ENCODE measurements at places on chromosomes 4 and X. TPM values are rescaled to one million over a fixed set of nuclear protein-coding genes. Genes with fewer than 3 reads are reported as not detected.

DNA sequence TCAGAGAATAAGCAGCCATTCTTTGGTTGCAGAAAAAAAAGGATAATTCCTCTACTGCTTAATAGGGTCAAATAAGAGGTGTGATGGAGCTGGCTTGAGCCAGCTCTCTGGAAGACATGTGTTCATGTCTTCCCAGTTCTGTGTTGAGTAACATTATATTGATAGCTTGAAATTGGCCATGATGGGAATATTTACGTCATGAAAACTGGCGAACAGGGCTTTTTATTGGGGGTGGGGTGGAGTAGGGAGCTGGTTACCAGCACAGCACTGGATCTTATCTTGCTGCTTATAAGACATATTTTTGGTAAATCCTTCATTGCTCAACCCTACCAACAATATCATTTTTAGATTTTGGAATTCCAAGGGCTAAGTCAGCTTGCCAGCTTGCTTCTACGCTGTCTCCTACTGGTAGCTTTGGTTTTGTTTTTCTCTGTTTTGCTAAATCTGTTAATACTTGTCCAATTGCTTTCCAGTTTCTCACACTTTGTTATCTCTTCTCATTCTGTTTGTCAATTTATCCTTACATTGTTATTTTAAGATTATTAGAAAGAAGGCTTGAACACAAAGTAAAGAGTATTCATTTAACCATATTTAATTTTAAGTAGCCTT is 25.3 kb upstream of the GBA3 start:
- no peak for DNase-seq

DNA sequence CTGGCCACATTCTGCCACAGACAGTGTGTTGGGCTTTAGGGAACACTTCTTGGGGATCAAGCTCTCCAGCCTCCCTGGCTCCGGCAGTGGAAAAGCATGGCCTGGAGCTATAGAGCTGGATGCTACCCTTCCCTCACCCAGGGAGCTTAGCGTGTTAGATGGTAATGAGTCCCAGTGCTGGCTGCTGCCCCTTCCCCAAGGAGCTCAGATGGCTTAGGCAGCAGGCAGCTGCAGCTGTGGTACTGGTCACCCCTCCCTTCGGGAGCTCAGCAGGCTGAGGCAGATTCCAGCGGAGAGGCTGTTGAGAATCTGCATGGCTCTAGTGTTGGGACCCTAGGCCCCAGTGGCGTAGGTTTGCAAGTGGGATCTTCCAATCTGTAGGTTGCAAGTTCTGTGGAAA is 19.5 kb downstream of the TMEM144 start:
- DNase-seq: no peak

GRCh38 chrX:98956014-98956413 is 1454.1 kb downstream of the PCDH19 start:
- no peak for DNase-seq

GRCh38 chr4:175385797-175386196 is 426.3 kb downstream of the GPM6A start:
- no peak for DNase-seq

DNA sequence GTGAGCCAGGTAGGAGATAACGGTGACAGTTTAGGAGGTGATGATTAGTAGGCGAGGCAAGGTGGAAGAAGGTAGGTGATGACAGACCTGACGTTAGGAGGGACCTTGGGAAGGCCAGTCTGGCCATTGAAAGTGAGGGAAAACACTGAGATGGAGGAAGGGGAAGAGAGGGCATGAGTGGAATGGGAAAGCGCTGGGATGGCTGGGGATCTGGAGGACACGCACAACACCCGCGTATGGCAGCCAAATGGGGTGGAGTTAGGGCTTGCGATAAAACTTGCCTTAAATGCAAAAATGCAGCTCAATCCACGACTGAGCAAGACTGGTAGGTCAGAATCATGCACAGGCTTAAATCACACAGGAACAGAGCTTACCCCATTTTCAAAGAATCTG is 605 bp upstream of the CDKL2 start:
- no peak for DNase-seq

DNA sequence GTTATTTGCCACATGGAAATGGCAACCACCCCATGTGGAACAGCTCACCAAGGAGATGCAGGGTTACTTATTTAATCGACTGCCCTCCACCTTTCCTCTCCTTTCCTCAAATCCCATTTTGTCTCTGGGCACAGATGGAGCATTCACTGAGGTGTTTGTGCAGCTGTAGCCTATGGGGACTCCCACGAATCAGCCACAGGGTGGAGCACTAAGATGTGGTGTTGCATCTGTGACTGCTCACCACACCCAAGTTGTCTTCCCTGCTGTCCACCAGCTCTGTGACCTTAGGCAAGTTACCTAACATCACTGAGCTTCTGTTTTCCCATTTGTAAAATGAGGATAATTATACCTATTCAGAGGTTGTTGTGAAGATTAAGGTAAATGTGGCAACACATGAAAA is 252.4 kb upstream of the CPEB2 start:
- no peak for DNase-seq

DNA sequence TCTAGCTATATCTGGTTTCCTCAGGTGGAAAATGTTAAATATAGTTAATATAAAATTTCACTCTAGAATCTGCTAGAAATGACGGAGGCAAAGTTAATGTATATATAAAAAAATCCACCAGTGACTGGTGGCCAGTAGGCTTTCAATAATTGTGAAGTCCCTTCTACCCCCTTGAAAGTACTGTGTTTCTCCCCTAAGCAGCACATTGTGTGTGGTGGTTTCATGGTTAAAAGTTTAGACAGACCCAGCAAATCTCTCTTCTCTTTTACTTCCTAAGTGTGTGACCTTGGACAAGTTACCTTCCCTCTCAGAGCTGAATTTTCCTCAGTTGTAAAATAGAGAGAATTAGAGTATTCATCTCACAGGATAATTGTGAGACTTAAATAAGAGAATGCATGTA is 600 bp upstream of the HEPH start:
- no peak for DNase-seq

- no peak for DNase-seq
Observed at GRCh38 chr4:7650606-7651385, 216.1 kb upstream of the PSAPL1 start.

GRCh38 chr4:64121803-64122202 is 287.4 kb downstream of the TECRL start:
- no peak for DNase-seq

DNA sequence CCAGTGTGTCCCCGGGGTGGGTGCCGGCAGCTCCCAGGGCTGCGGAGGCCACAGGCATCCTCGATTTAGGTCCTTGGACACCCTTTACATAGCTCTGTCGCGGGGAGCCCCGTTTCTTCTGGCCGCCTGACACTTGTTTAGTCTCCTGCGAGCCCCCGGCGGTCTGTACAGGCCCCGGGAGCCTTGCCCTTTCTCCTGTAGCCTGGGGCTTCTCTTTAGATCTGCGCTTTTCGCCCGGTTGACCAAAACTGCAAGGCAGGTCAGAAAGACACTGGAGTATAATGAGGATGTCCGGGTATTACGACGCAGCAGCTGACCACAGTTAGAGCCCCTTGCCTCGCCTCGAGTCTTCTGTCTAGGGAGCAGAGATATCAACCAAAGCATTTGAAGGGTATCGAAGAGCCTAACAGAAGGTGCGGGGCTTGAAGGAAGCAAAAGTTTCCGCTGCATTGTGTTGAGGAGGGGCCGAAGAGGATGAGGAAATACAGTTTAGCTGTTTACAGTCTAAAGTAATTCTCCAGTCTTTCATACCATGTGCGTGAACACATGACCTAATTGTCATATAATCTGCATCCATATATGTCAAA is 479 bp downstream of the BRCC3 start:
- no peak for DNase-seq

- no peak for DNase-seq
Observed at GRCh38 chr4:142686081-142686480, 160.0 kb downstream of the INPP4B start.

GRCh38 chrX:128699716-128700285 is 647.6 kb upstream of the ACTRT1 start:
- DNase-seq: no peak

- DNase-seq: no peak
Observed at GRCh38 chrX:1423215-1423614, 29.5 kb downstream of the ASMTL start.

Gene AFF2
- total RNA-seq: 13.2 TPM

Gene GNRHR
- not detected for total RNA-seq

Gene TBC1D8B
- total RNA-seq: 10.3 TPM

Gene AMOT
- 22.0 TPM for total RNA-seq

Gene CNGA1
- total RNA-seq: 7.2 TPM
